CD4-positive, alpha-beta T cell treated with Interleukin-2 at 100 ng/mL for 4 hours (primary cell): ENCODE measurements at places on chromosomes 4 and X.

- DNase-seq = peak; percentile 36
These were observed 58.4 kb upstream of the STS start for GRCh38 chrX:7088968-7089615.

DNA sequence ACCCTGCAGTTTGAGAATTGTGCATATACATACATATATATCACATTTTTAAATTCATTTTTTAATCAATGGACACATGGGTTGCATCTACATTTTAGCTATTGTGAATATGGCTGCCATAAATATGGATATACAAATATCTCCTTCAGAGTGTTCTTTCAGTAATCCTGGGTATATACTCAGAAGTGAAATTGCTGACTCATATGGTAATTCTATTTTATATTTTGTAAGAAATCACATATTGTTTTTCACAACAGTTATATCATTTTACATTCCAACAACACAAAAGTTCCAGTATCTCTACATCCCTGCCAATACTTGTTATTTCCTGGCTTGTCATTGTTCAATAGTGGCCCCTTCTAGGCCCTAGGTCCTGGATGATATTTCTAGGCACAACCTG is 20.6 kb upstream of the HSFX4 start:
- no peak for DNase-seq

DNA sequence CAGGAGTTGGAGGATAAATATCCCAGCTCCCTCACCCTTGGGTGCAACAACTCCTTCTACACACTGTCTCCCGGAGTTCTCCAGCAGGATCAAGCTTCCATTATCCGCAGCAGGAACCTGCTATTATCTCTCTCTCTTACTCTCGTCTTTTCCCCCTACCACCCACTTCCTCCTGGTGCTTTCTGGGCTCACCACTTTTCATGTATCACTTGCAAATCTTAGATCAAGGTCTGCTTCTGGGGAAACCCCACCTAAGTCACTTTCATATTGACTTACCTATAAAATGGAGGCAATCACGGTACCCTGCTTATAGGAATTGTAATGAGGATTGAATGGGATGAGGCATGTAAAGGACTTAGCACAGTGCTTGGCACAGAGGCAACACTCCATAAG is 589.5 kb downstream of the BCOR start:
- DNase-seq = peak; percentile 4

DNA sequence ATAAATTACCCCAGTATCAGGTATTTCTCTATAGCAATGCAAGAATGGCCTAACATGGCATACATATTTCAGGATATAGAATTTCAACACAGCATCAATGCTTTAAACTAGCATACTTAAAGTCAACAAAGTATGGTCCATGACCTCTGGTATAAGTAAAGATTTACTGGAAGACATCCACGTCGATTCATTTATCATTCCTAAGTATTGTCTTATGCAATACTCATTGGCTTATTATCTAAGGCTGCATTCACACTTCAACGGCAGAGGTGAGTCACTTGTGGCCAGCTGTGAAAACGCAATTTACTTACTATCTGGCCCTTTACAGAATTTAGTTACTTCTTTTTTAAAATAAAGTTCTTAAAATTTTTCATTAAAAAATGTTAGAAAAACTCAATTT is 42.6 kb downstream of the ADGRA3 start:
- no peak for DNase-seq

- DNase-seq = no peak
These were observed 27.3 kb downstream of the NELFA start for GRCh38 chr4:1981251-1982058.

DNA sequence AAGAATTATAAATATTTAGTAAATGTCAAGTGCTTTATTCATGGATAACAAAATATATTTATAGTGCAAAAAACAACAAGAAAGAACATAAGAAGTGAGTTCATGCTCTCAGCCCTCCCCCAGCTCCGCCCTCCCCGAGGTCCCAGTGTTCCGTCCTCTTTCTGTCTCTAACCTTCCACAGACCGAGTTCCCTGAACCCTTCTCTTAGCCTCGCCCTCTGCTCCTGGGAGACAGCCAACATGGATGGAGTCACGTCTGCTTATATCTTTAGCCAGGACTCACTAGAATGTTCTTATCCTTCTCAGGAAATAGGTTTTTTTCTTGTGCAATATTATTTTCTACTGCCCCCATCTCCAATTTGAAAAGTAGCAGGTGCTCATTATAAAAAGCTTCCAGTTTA is 40.1 kb upstream of the HELT start:
- no peak for DNase-seq

DNA sequence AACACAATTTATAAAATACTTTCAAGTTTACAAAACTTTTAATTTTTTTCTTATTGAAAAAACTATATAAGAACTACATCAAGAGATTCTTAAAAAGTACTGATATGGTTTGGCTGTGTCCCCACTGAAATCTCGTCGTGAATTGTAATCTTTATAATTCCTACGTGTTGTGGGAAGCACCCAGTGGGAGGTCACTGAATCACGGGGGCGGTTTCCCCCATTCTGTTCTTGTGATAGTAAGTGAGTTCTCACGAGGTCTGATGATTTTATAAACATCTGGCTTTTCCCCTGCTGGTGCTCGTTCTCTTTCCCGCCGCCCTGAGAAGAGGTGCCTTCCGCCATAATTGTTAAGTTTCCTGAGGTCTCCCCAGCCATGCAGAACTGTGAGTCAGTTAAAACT is 88.5 kb downstream of the FRAS1 start:
- no peak for DNase-seq

GRCh38 chrX:72306085-72306801 is 529 bp upstream of the CITED1 start:
- DNase-seq = no peak

- DNase-seq = no peak
These were observed 70.4 kb downstream of the STARD8 start for GRCh38 chrX:68717663-68718442.

DNA sequence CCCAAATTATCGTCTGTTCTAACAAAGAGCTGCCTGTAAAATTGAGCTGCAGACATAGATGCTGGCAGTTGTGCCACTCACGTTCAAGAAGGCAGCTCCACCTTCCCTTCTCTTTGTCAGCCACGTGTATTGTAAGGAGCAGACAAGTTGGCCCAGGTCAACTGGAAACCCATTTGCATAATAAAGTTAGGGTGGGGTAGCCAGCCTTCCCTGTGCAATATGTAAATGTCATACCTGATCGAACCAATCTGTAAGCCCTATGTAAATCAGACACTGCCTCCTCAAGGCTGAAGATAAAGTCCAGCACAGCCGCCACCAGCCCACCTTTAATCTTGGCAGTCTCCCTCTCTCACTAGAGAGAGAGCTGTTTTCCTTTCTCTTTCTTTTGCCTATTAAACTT is 117.2 kb downstream of the TMEM144 start:
- no peak for DNase-seq

- no peak for DNase-seq
These were observed 30.9 kb downstream of the PTCHD1 start for GRCh38 chrX:23365541-23365940.

- no peak for DNase-seq
These were observed 233.4 kb downstream of the CFAP299 start for GRCh38 chr4:80568891-80569290.

GRCh38 chr4:130124066-130124465 is 1028.1 kb downstream of the C4orf33 start:
- DNase-seq = no peak

GRCh38 chr4:47213971-47214370 is 182.6 kb downstream of the GABRB1 start:
- DNase-seq = no peak

DNA sequence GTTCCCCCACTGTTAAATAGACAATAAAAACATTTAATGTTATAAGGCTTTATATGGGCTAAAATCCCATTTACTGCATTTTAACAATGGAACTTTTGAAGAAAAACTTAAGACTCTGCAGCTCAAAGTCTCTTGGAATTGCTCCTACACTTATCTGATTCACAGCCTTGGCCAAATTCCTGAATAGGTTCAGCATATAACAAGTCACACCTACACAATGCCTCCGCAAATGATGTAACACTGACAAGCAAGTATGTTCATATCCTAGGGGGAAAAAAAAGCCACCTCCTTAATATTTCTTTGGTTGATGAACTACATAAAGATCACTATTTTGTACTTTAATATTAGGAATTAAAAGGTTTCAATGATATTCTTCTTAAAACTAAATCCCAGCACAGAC is 34.5 kb downstream of the RPS6KA6 start:
- DNase-seq = no peak

- no peak for DNase-seq
These were observed 276.9 kb downstream of the RAB28 start for GRCh38 chr4:13207226-13207625.

GRCh38 chrX:100643212-100643611 is 787 bp upstream of the SRPX2 start:
- DNase-seq = no peak

DNA sequence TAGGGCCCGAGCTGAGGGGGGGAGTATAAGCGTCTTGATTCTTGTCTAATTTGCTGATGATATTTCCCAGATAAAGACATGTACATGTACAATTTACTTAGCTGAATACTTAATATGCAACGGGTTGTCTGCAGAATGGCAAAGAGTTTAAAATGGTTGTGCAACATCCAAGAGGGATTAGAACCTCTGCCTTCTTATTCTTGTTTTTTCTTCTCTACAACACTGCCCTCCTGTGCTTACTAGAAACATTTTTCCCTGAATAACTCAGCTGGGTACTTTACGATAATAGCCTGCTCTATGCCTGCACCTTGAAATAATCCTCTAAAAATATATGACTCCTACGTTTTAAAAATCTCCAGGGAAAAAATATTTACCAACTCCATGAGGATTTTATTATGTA is 41.8 kb downstream of the INTS12 start:
- no peak for DNase-seq

DNA sequence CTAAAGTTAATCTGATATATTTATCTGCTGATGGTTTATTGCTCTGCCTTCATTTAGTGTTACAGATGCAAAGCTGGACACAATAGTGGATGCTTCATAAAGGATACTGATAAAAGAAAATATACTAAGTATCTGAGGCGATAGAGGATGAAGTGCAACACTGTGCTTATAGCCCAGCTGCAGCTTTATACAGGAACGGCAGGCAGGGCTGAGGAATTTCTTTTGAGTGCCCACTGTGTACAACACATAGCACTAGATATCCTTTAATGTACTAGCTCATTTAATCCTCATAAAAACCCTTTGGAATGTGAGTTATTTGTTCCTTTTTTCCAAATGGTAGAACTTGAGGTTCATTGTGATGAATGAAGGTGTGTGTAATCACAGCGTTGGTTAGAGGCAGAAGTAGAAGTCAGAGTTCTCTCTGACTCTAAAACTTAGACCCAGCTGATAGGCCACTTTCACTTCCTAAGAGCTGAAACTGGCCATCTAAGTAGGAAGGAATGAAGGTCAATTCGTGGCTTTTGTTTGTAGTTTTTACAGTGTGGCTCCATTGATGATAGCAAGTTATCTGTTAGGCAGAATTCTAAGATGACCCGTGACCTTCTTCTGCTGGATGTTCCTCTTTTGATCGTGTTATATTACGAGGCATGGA is 138.0 kb downstream of the VEGFC start:
- DNase-seq = no peak

DNA sequence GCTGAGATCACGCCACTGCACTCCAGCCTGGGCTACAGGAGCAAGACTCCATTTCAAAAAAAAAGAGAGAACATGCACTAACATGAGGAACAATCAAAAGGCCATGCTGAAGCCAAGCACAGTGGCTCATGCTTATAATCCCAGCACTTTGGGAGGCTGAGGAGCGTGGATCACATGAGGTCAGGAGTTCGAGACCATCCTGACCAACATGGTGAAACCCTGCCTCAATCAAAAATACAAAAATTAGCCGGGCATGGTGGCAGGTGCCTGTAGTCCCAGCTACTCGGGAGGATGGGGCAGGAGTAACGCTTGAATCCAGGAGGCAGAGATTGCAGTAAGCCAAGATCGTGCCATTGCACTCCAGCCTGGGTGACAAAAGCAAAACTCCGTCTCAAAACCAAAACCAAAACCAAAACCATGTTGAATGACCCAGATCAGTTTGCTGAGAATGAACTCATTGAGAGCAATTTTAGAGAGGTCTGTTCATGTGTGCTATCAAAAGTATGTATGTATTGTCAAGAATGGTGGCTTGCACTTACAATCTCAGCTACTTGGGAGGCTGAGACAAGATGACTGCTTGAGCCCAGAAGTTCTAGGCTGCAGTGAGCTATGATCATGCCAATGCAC is 44.8 kb downstream of the PDS5A start:
- peak; percentile 46 for DNase-seq

DNA sequence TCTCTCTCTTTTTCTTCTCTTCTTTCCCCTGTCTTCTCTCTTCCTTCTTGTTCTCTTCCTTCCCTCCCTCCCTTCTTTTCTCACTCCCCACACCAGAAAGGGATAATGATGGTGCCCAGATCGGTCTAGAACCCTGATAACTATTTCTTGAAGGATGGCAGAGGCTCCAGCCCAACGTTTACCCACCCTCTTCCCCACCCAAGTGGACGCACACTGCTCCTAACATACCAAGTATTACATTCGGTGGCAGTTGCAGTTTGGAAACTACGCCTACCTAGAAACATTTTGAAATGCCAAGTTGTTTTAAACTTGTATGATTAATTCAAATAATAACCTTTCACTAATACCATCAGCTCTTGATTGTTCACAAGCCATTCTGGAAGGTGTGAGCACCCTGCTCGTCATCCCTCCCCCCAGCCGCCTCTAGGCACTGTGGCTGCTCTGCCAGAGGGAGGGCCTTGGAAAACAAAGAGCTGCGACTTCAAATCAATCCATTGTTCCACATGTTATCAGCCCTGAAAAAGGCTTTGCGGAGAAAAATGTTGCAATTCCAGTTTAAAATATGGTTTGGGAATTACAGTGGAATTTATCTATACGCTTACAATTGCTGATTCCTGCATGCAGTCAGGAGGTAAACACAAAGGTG is 1017.5 kb upstream of the TENM3 start:
- DNase-seq = no peak

DNA sequence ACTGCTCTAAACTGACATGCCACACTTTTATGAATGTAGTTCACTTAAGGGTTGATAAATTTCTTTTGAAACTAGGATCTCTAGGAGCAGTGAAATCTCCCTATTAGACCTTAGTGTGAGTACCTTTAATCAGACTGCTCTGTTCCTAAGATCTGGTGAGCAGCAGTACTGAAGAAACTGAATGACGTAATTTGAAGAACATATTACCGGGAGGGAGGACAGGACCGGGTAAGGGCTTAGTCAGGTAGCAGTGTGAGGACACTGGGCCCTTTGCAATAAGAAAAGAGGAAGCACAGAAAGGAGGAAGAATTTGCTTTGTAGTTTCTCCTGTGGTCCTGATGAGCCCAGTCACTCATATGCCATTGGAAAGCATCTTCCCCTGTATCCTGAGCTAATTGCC is 255.2 kb downstream of the THOC2 start:
- no peak for DNase-seq

DNA sequence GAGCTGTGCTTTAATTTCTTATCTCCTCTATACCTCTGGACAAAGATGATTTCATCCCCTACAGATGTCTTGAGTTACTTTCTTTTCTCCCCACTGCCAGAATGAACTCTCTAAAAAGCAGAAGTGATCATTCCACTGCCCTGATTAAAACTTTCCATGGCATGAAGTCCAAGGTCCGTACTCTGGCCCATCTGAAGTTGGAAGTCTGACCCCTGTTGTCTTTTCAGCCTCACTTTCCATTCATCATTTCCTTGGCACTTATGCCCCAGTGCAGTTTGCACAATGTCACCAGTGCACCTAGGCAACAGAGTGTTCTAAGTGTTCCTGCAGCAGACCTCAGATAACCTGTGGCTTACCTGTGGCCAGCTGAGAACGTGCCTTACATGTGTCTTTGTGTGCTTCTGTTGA is 242.4 kb downstream of the FRAS1 start:
- no peak for DNase-seq

GRCh38 chr4:125010796-125011503 is 298.4 kb upstream of the ANKRD50 start:
- no peak for DNase-seq

- peak; percentile 10 for DNase-seq
These were observed 734 bp upstream of the GALNT7 start for GRCh38 chr4:173167758-173168395.
